Smooth muscle cell of bladder (primary cell): ENCODE measurements at places on chromosomes 4 and X. TPM values are rescaled to one million over a fixed set of nuclear protein-coding genes. Genes with fewer than 3 reads are reported as not detected.

The CDK16 gene
- total RNA-seq, result 52.8 and 61.2 TPM in 2 replicates

The CFI gene
- total RNA-seq, result 1.8 and 6.9 TPM in 2 replicates

The POF1B gene
- total RNA-seq, result not detected in 2 replicates

The PSAPL1 gene
- not detected in 2 replicates for total RNA-seq

The SSX1 gene
- total RNA-seq, result 0.18 TPM in 1 of 2 replicates, not detected in the other

The RAB41 gene
- not detected in 2 replicates for total RNA-seq

The SMPX gene
- not detected in 2 replicates for total RNA-seq

The TREX2 gene
- total RNA-seq, result 1.4 and 1.8 TPM in 2 replicates
